ENCODE measurements at places on chromosomes 2 and 18. TPM values are rescaled to one million over a fixed set of nuclear protein-coding genes. Genes with fewer than 3 reads are reported as not detected.

The HSBP1L1 gene
- total RNA-seq = 4.2 TPM

The PARD6G gene
- total RNA-seq = 0.33 TPM

The SCN7A gene
- not detected for total RNA-seq

The LYPD6B gene
- not detected for total RNA-seq

The MEP1B gene
- total RNA-seq = not detected

The DNER gene
- not detected for total RNA-seq

The HRH4 gene
- not detected for total RNA-seq

The OTOS gene
- not detected for total RNA-seq

The SLC9A2 gene
- not detected for total RNA-seq

The EML6 gene
- total RNA-seq = 1.3 TPM

The DSC2 gene
- not detected for total RNA-seq

The LYG1 gene
- total RNA-seq = 1.1 TPM

The RASGRP3 gene
- 3.1 TPM for total RNA-seq

The SULT1C4 gene
- not detected for total RNA-seq

The NT5DC4 gene
- not detected for total RNA-seq

The DSG4 gene
- total RNA-seq = not detected

The KIDINS220 gene
- 33.2 TPM for total RNA-seq

The XDH gene
- not detected for total RNA-seq

The CAPN14 gene
- total RNA-seq = 0.40 TPM

The DSG1 gene
- not detected for total RNA-seq

The NOL4 gene
- not detected for total RNA-seq

The ALPG gene
- not detected for total RNA-seq

The CAPN13 gene
- total RNA-seq = not detected

The NYAP2 gene
- not detected for total RNA-seq

The ANKRD30B gene
- total RNA-seq = not detected

The CD8B2 gene
- total RNA-seq = 3.6 TPM

The ZNF519 gene
- 12.0 TPM for total RNA-seq

The VSNL1 gene
- not detected for total RNA-seq

The CSRNP3 gene
- not detected for total RNA-seq

The DDX1 gene
- total RNA-seq = 137 TPM

The IL36RN gene
- not detected for total RNA-seq

The RGPD3 gene
- total RNA-seq = 0.18 TPM

The DAPL1 gene
- total RNA-seq = not detected

The LINC00305 gene
- not detected for total RNA-seq

The ALLC gene
- total RNA-seq = not detected

The SNRNP200 gene
- total RNA-seq = 203 TPM

The PAX8 gene
- 2.3 TPM for total RNA-seq

The FAM237A gene
- not detected for total RNA-seq

The ATG4B gene
- 79.0 TPM for total RNA-seq

The CFAP221 gene
- total RNA-seq = not detected

The FOXI3 gene
- not detected for total RNA-seq

The NEURL3 gene
- total RNA-seq = 0.22 TPM

The MROH2A gene
- total RNA-seq = not detected

The DNAJC5G gene
- total RNA-seq = not detected

The GALNT14 gene
- total RNA-seq = 0.74 TPM

The MPHOSPH10 gene
- total RNA-seq = 57.8 TPM

The ABHD1 gene
- total RNA-seq = 0.90 TPM

The DYNAP gene
- not detected for total RNA-seq

The TRIM54 gene
- total RNA-seq = 0.22 TPM

The GGCX gene
- 22.3 TPM for total RNA-seq

The COPS8 gene
- 75.4 TPM for total RNA-seq
